ENCODE measurements at places on chromosomes 7 and 10. TPM values are rescaled to one million over a fixed set of nuclear protein-coding genes. Genes with fewer than 3 reads are reported as not detected.

DNA sequence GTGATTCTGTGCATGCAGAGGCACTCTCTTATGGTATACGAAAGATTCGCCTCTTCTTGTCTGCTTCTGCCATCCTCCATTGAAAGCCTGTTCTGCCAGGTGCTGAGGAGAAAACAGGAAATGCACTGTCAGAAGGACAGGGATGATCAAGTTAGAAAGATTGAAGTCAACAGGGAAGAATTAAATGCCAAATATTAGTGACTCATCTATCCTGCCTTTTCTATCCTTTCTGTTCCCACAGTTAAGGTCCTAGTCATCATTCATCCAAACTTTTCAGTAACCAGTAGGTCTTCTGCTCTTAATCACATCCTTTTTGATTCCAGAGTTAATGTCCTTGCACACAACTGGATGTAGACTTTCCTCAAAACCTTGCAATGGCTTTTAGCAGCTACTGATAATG, 4.8 kb upstream of the ZNF783 start:
- DNase-seq = no peak

Gene VWC2
- total RNA-seq = 0.17 TPM

- DNase-seq = no peak
Measured at GRCh38 chr7:45133352-45133751, 21.9 kb upstream of the TBRG4 start.

Gene VWA2
- total RNA-seq = 14.2 TPM

- no peak for DNase-seq
Measured at GRCh38 chr7:33356336-33356735, 227.0 kb downstream of the BBS9 start.

DNA sequence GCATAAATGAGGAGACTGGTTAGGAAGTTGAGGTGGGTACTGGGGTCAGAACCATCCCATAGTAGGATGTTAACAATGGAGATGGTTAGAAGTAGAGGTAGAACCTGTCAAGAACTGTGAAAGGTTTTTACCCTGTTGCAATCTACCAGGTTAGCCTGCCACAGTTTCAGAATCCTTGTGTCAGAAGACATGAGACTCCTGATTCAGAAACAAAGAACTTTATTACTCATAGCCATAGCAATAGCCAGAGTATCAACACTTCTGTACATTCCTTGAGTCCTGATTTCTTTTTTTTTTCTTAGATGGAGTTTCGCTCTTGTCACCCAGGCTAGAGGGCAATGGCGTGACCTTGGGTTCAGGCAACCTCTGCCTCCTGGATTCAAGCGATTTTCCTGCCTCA, 200.9 kb downstream of the GRM3 start:
- no peak for DNase-seq

DNA sequence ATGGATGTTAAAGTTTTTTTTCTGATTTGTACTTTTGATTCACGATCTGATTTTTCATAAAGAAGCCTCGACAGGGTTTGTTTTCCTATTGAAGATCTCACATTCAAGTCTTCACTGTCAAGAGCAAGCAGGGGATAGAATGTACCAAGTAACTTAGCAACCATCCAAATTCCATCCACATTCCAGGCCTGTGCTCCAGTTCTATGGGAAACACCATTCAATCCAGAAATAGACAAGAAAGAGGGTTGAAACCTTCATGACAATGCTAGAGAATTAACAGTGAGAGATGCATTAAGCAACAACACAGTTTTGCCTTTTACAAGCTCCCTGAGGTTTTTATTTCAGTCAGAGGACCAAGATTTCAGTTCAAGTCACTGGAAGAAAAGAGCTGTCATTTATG, 300.2 kb downstream of the NEBL start:
- no peak for DNase-seq

Gene EGR2
- total RNA-seq = 12.7 TPM

Gene EPDR1
- total RNA-seq = 2.0 TPM

Data from lower leg skin (tissue), 4 donors.